Stimulated activated CD4-positive, alpha-beta T cell treated with anti-CD3 and anti-CD28 coated beads, Interleukin-1b, Interleukin-23, amount 100 ng/mL, for 1 hour (primary cell): ENCODE measurements at places on chromosomes 6 and 20.

DNA sequence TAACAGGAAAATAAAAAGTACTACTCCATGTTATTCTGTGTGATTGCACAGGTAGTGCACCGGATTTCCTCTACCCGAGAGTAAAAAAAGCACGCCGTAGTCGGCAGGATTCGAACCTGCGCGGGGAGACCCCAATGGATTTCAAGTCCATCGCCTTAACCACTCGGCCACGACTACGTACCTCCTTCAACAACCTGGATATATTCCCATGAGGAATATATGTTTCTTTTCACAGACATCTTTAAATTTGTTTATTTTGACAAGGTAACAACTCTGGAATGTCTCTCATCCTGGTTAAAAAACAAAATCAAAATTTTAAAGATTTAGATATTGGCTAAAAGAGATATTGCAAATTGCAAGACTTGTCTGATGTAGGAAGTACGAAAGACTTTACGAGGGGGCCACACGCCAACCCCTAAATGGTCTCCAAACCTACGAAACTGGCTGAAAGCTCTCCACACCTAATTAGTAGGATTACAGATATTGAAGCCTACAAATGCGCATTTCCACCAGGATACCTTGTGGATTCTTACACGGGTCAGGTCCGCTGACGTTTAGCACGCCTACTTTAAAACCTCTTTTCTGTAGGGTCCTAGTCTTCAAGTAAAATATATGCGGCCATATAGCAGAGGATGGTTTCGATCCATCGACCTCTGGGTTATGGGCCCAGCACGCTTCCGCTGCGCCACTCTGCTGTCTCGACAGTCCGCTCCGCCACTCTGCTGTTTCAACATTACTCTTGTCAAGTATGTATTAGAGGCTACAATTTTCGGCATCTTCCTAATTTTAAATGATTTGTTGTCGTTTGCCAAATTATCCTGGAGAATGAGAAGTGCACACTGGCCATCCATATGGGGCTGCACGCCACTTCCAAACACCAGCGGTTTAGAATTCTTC, 52.2 kb upstream of the BTN3A2 start:
- peak; percentile 62 for DNase-seq

- no peak for DNase-seq
Measured at GRCh38 chr20:56595746-56596475, 33.2 kb upstream of the TFAP2C start.

GRCh38 chr6:75467966-75468365, 25.6 kb downstream of the FILIP1 start:
- no peak for DNase-seq

DNA sequence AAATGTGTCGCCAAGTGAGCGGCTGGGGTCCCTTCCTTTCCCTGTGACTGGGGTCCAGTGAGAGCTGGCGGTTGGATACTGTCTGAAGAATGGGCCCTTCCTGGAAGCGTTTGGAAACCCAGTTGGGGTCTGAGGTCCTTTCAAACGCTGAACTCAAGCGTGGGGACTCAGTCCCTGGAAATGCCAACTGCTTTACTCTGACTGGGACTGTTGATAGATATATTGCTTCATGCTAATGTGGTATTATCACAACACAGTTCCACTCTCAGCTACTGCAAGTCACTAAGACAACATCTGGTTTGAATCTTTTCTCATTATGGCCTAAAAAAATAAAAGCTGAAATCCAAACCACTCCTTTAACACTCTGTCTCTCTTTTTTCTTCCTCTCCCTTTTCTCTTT, 23.7 kb upstream of the PSMF1 start:
- no peak for DNase-seq

DNA sequence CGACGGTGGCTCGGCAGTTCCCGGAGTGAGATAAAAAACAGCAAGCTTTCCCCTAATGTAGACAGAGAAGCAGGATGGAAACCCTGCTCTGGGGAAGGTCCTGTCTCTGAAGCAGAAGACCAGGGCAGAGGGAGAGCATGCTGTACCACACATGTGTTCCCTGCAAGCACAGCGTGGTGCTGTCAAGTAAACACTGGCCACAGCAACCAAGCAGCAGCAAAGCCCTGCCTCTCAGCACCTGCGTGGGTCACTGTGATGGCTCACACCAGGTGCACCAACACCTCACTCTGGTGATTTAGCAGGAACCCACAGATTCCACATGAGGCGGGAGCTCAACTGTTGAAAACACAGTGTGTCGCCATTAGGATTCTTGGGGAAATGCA, 65.2 kb upstream of the TXNDC5 start:
- no peak for DNase-seq

DNA sequence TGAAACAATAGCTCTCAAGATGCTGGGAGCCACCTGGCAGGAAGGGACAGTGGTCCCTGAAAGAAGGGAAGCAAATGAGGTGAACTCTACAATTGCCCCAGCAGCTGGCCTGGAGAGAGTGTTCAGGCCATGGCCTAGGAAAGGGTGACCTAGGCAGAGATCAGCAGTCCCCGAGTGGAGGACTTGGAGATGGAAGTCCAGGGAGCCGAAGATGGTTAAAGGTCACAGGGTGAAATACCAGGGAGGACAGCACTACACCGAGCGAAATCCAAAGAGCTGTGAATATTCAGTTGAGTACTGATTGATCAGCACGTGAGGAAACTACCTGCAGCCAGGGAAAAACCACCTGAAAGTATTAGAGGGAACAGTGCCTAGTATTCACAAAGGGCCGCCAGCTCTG, 133.1 kb downstream of the HIVEP2 start:
- DNase-seq, result no peak

DNA sequence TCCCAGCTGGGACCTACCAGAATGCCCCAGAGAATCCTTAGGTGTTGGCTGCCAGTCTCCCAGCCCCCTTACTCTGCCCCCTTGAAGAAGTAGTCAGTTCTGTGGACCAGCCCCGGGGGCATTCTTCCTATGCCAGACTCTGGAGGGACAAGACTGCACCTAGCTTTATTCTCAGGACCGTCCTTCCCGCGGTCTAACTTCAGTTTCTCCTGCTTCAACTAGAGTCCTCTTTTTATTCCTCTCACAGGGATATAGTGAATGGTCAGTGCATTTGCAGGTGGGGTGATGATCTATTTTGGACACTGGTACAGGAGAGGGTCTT, 35.9 kb upstream of the MDFI start:
- DNase-seq, result no peak

GRCh38 chr6:152993431-152993830, 9.1 kb downstream of the MTRF1L start:
- DNase-seq, result no peak
